ENCODE measurements at places on chromosomes 13 and 19.

DNA sequence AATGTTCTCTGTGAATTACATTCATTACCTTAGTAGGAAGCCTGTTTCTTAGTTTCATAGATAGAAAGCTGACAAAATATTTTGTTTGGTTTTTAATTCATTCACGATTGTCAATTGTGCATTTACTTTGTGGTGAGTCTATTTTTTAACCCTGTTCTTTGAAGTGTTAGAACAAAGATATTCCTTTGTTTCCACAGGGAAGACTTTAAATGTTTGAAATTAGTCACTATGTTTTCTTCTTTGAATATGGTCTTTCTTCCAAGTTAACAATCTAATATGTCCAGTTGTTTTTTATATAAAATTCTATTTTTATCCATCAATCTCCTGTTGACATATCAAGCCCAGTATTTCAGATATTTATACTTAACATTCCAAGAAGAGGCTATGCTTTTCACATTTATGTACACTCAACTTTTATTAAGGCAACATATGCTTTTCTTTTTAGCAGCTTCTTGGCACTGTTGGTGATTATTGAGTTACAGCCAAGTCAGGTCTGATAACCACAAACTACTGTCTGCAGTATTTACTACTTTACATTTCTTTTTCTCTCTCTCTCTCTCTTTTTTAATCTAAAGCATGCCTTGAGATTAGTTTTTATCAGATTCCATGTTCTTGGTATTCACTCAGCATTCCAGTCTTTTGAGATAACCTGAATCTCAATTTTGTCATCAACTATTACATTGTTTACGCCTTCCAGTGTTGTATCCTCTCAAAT is 812.8 kb upstream of the SLC10A2 start:
- no peak for DNase-seq

- no peak for DNase-seq
Measured at GRCh38 chr19:14085309-14085995, at the start of gene C19orf67. C19orf67 (minus strand) TSS chr19:14085783; CDS start chr19:14085627, 156 bp downstream.

DNA sequence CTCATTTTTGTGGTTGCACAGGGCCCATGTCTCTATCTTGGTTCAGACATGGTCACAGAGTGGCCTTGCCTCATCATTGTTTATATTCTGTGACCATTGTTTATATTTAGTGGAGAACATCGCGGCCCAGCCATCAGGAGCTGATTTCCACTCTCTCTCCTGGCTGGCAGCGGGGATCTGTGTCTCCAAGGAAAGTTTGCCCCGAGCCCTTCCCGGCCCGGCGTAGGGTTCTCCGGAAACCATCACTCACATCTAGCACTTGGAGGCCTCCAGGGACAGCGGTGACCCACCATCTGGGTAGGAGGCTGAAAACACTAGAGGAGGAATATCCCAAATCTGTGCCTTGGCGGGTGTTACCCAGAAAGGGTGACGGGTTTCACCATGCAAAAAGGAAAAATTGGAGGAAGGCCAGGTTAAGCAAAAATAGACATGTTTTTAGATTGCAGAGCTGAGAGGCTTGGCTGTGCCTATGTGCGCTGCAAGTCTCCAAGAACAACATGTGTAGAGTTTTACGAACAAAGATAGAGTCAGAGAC is 726 bp upstream of the ZNF358 start:
- no peak for DNase-seq

- no peak for DNase-seq
Measured at GRCh38 chr13:43408274-43408673, 378.5 kb downstream of the ENOX1 start.

GRCh38 chr19:6967967-6968366 is 53.3 kb downstream of the MBD3L2B start:
- no peak for DNase-seq

- no peak for DNase-seq
Measured at GRCh38 chr19:2341982-2342381, 13.5 kb downstream of the SPPL2B start.

DNA sequence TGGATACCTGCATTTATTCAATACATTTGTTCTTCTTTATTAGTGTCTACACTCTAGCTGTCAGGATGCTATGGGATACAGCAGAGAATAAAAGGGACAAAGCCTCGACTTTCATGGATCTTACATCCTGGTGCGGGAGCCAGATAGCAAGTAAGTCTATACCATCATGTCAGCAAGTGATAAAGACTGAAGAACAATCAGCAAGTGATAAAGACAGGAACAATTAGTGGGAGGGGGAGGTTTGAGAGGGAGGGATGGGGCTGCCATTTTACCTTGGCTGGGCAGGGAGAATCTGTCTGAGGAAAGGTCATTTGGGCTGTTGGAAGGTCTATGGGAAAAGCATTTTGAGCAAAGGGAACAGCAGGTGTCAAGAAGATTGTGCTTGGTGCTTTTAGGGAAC is 2.6 kb upstream of the UBE2S start:
- no peak for DNase-seq

GRCh38 chr13:51440381-51440780 is 12.5 kb downstream of the INTS6 start:
- no peak for DNase-seq

- DNase-seq, result no peak
Measured at GRCh38 chr13:80160110-80160509, 180.8 kb downstream of the SPRY2 start.

DNA sequence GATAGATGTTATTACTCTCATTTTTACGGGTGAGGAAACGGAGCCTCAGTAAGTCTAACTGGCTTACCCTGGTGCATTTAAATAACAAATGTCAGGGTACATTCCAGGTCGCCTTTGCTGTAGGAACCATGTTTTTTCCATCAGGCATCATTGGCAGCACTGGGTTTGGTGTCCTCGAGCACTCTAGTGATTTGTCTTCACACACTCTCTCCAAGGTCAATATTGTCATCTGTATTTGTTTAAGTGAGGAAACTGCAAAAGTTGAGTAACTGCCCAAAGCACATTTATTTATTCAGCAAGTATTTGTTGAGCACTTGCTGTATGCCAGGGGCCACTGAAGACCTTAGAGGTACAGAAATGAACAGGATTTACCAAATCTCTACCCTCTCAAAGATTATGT is 78.6 kb downstream of the DCT start:
- DNase-seq, result no peak

- peak; percentile 94 for DNase-seq
Measured at GRCh38 chr13:43785650-43786471, 911 bp downstream of the ENOX1 start.

DNA sequence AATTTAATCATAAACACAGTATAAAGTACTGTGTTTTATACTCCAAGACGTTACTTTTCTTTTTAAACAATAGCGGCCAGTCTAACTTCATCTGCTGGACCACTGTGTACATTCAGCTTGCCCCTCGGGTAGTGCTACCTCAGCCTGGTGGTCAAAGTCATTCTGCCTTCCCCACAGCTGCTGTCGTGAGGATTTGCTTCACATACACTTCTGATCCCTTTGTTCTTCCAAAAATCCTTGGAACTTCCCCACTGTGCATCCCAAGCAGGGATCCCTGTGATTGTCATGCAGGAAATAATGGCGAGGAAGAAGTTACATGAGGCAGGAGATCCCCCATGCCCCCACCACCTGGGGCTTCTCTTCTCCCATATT is 234.9 kb upstream of the STARD13 start:
- no peak for DNase-seq

DNA sequence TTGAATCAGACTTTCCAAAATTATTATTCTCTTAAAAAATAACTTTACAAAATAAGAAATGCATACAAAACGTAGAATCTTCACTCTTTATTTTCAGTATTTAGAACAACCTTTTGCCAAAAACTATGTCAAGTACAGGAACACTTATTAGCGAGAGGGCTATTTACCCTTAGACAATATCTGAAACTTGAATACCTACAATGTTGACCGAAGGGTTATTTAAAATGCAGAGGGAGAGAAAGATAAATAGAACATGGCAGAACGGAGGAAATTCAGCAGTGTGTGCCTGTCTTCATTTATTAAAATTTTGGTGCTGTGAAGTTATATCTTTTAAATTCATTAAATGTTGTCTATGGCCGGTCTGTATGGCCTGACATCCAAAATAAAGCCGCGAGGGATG is 198.8 kb downstream of the EFNB2 start:
- no peak for DNase-seq

DNA sequence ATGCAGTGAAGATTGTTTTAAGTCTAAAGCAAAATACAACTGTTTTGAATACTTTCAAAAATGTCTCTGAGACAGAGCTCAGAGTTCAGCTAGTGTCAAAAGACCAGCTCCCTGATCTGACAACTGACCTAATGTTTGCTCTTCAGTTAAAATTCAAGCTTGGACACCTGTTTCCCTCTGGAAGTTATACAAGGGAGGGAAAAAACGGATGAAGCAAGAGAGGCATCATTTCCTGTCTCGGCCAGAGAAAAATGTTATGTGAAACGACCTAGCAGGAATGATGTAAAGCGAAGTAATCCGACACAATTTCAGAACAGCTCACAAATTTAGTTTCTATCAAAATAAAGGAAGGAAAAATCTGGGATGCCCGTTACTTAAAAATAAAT is 59.4 kb downstream of the ZAR1L start:
- no peak for DNase-seq
